ENCODE measurements at places on chromosomes 2 and 18.

GRCh38 chr2:40452786-40453185, 896 bp upstream of the SLC8A1 start:
- DNase-seq, result no peak

- no peak for DNase-seq
These were observed 104.2 kb downstream of the ACKR3 start for GRCh38 chr2:236673823-236674185.

- no peak for DNase-seq
These were observed 221.4 kb downstream of the THSD7B start for GRCh38 chr2:136986605-136987221.

DNA sequence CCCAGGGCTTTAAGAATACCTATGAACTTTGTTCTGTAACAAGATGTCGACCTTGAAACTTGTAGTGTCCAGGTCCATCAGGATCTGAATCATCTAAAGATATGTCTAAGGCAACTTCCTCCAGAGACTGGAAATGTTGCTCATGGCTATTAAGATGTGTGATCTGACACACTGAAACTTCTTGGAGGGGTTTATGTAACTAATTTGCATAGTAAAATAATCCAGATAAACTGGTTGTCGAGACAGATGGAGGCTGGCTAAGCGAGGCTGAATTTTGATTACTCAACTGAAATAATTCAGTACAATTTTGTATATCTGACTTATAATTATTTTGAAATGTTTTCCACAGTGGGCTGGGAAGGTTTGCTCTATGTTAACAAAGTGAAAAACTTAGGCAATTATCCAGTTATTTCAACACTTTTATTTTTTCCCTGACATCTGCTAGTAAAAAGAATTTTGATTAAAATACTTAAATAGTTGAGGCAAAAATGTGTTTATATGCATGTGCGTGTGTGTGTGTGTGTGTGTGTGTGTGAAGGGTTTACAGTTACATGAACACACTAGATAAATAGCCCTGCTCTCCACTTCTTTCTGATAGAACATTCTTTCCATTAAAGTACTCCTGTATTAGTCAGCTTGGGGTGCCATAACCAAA, 11.4 kb upstream of the MAP3K20 start:
- no peak for DNase-seq

DNA sequence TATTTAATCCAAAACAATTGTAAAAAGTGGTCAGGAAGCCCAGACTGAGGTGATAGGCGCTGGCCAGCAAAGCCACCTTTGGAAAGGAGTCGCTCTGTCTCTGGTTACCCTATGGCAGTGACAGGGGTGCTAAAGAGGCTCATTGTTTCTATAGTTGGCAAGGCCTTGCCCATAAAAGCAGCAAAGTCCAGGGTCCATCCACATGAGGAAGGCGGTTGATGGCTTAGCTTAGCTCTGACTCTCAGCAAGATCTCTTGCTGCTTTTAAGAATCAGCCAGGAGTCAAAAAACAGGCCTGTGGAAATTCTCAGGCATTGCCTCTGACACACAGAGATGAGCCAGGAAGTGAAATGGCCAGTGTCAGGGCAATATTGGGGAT, 57.8 kb upstream of the CYP26B1 start:
- DNase-seq, result no peak

- DNase-seq, result no peak
These were observed 87.1 kb upstream of the CYP1B1 start for GRCh38 chr2:38163006-38163405.

DNA sequence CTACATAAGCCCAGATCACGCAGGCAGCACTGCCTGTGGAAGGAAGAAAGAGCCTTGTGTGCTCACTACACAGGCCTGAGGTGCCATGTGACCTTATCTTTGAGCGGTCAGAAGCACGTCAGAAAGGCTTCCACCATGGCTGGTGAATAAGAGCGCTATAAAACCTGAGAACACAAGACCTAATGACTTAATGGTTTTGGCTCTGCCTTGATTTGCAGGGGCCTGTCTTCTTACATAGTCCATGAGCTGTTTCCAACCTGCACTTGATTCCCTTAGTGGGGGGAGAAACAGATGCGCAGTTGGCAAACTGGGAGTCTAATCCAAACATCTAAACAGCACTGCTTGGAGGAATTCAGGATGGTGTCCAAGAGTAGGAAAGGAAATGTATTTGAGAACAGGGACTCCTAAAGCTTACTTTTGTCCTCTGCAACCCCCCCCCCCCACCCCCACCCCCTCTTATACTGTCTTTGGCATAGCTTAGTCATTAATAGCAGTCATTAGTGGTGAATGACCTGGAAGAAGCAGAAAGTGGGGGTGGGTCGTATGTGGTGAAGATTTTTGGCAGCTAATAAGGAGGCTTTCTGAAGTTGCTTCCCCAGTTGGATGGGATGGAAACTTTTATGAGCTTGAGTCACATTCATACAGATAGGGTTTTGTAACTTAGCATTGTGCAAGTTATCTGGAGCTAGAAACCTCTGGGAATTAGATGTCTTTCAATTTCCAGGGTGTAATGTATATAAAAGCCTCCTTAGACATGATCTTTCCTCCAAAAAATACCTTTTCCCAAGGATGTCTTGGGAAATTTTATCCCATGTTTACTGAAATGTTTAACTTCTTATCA, 454.1 kb downstream of the MEIS1 start:
- DNase-seq, result no peak

- no peak for DNase-seq
These were observed 41.0 kb upstream of the ACSL3 start for GRCh38 chr2:222819722-222820333.

DNA sequence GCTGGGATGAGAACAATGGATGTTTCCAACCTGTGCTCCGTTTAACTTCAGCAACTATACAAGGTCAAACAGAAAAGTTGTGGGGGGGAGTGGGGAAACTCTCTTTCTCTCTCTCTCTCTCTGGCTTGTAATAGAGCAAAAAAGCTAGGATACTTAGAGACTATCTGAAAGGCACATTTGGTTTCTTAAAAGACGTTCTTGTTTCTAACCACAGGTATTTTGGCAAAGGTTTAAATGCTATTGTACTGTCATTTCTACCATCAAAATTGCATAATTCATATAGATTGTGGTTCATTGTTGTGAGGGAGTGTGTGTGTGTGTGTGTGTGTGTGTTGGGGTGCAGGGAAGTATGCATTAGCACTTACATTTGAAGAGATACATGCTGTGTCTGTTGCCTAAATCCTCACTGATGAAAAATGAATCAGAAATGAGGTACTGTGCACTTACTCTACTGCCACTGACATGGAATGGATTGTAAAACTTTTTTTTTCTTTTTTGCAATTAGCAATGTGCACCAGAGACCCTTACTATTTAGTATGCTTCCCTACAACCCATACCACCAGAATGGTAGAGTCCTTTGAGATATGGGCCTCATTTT, 841.0 kb upstream of the PIK3C3 start:
- DNase-seq, result no peak

DNA sequence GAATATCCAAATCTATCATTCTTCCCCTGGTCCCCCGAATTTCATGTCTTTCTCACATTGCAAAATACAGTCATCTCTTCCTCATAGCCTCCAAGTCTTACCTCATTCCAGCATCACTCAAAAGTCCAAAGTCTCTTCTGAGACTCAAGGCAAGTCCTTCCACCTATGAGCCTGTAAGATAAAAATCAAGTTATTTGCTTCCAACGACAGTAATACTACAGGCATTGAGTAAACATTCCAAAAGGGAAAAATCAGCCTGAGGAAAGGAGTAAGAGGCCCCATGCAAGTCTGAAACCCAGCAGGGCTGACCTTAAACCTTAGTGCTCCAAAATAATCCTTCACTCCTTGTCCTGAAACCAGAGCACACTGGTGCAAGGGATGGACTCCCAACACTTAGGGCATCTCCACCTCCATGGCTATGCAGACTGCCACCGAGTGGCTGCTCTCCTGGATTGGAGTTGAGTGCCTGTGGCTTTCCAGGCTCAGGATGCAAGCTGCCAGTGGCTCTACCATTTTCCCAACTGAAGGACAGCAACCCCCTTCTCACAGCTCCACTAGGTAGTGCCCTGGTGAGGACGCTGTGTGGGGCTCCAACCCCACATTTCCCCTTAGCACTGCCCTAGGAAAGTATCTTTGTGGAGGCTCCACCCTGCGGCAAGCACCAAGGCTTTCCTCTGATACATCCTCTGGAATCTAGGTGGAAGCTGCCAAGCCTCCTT, 16.3 kb downstream of the DTNA start:
- DNase-seq, result no peak

DNA sequence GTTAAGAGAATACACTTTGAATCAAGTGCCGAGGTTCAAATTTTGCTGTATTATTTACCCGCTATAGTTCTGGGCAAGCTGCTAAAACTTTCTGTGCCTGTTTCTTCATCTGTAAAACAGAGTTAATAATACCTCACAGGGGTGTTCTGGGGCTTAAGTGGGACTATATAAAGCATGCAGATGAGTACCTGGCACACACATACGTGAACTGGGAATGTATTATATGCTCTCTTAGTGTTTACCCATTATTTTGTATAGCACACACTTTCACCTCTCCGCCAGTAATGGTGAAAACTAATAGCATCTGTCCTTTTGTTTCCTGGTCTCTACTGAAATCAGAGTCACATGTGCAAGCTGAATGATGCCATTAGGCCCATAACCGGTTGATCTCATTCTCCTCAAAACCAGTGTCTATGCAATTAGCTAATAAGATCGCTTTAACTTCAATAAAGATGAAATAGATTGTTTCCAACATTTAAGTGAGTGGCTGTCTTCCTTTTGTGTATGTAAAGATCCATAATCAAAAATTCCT, 3.8 kb upstream of the CDKL4 start:
- no peak for DNase-seq

DNA sequence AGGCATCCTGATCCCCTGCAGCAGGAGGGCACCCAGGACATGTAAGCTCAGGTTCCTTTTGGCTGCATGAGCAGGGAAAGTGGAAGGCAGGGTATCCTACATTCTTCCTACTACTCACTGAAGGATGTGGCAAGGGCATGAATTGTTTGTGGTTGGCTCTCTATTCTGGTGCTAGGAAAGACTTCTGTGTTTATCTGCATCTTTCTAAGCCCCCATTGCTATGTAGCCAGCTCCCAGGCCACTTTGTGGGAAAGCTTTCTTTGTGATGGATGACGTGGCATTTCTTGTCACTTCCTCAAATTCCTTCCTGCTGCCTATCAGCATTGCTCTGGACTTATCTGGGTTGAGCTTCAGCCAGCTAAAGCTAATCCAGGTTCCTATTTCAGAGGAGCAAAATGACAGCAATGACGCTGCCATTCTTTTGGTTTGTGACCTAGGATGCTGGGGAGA, 46.2 kb downstream of the MEIS1 start:
- peak; percentile 94 for DNase-seq

- no peak for DNase-seq
These were observed 84.2 kb downstream of the IRS1 start for GRCh38 chr2:226715347-226715990.

- DNase-seq, result no peak
These were observed 373.0 kb downstream of the ZEB2 start for GRCh38 chr2:144146876-144147275.

- no peak for DNase-seq
These were observed 235.9 kb downstream of the DSEL start for GRCh38 chr18:67280486-67281242.

DNA sequence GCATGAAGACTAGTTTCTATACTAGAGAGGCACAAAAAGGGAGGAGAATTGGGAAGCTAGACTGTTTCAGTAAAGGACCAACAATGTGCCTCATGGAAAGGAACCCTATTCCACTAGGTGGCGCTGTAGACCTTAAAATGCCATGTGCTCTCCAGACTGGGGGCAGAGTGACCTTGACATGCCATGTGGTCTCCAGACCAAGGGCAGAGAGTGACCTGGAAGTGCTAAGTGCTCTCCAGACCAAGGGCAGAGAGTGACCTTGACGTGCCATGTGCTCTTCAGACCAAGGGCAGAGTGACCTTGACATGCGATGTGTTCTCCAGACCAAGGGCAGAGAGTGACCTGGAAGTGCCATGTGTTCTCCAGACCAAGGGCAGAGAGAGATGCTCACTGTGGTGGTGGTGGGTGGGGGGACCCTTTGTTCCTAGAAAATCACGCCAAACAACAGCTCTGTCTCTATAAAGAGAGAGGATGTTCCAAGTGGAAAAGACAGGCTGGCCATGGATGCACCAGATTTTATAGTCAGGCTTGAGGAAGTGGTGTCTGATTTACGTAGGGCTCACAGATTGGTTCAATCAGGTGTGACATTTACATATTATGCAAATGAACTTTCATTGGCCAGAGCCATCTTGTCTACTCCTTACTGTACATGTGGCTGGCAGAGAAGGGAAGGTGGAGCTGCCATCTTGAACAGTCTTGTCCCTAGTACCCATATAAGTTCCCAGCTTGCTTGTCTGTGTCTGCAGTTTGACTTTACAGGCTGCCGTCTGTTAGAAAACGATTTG, 344.0 kb upstream of the DDX18 start:
- peak; percentile 65 for DNase-seq

DNA sequence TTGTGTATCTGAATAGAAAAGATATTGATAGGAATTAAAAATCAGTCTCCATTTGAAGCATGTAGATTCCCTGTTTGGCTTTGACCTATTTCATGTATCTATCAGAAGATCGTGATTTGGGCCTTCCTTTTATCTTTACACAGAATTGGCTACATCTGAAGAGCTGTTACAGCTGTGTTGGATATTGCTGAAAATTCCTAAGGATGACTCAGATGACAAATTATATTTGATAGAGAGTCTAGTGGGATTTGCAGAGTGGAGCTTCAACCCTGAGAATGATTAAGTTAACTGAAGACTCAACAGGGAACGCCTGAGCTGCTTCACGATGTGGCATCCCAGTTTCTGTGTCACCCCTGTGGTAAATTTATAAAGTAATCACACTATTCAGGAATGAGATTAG, 4.9 kb upstream of the COL3A1 start:
- DNase-seq, result no peak

GRCh38 chr2:46369783-46370182, 72.6 kb downstream of the EPAS1 start:
- peak; percentile 30 for DNase-seq

GRCh38 chr2:174350593-174351181, 15.9 kb downstream of the SP9 start:
- DNase-seq, result no peak

DNA sequence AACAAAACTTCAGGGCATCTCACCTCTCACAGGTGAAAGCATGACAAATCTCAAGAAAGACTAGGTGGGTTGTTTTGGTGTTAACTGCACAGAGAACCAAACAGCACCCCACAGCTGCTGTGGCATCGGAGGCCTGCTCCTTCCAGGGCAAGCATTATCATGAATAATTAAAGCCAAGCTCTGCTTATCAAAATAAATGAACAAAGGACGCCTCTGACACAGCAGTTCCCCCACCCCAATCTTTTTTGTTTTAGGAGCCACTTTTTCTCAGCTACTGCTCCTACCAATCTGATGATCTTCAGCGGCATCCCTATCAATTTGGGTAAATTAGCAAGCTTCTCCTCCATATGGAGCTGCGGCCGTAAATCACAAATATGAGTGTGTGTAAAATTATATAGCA, 58.6 kb downstream of the KLF7 start:
- peak; percentile 51 for DNase-seq

GRCh38 chr2:239835056-239835455, 190.1 kb downstream of the NDUFA10 start:
- no peak for DNase-seq

- no peak for DNase-seq
These were observed 173.7 kb downstream of the DOK6 start for GRCh38 chr18:69574401-69574800.

- DNase-seq, result no peak
These were observed 4.7 kb downstream of the DPYSL5 start for GRCh38 chr2:26852405-26853306.

GRCh38 chr2:144941743-144942488, 422.0 kb upstream of the ZEB2 start:
- no peak for DNase-seq
